ENCODE measurements at places on chromosomes 4 and X.

- no peak for DNase-seq
Observed at GRCh38 chr4:73527196-73527595, 45.7 kb downstream of the AFM start.

GRCh38 chr4:40055511-40055862 lies 1.2 kb upstream of the N4BP2 start:
- DNase-seq, result no peak

GRCh38 chrX:43969504-43970501 lies 3.4 kb downstream of the NDP start:
- peak; percentile 57 for DNase-seq

- DNase-seq, result peak; percentile 84
Observed at GRCh38 chrX:154541896-154542722, 4.5 kb downstream of the G6PD start.

- DNase-seq, result no peak
Observed at GRCh38 chrX:132692526-132692925, 203.7 kb upstream of the MBNL3 start.

DNA sequence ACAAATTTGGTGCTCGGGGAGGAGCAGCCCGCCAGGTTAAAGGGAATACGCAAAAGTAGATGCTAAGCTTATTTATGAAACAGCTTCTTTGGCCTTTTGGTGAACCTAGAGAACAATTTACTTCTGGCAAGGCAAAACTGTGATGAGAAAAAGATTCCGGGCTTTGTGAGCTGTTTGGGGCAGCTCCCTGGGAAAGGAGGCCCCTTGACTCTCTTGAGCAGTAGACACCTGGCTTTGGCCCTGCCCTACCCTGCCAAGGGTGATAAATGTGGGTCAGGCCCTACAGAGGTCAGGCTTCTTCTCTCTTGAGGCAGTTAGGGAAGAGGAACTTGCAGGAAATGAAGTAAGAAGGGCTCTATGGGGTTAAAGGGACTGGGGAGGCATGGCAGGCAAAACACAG lies 509.6 kb downstream of the MID1IP1 start:
- DNase-seq, result no peak

DNA sequence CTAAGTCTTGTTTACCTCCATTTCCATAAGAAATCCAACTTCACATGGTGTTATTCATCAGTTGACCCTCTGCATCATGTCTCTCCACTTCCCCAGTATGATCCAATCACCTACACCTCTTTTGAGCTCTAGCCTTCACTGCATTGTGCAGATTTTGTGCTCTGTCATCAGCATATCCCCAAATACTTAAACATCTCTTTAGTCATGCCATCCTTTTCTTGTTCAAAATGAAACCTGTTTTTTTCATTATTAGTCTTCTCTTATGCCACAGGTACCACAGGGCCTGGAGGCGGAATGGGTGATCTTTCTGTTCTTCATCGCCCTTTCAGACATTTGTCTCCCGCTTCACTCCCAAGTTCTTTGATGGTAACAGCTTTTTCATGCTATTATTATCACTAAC lies 382.7 kb upstream of the GALNTL6 start:
- DNase-seq, result no peak

DNA sequence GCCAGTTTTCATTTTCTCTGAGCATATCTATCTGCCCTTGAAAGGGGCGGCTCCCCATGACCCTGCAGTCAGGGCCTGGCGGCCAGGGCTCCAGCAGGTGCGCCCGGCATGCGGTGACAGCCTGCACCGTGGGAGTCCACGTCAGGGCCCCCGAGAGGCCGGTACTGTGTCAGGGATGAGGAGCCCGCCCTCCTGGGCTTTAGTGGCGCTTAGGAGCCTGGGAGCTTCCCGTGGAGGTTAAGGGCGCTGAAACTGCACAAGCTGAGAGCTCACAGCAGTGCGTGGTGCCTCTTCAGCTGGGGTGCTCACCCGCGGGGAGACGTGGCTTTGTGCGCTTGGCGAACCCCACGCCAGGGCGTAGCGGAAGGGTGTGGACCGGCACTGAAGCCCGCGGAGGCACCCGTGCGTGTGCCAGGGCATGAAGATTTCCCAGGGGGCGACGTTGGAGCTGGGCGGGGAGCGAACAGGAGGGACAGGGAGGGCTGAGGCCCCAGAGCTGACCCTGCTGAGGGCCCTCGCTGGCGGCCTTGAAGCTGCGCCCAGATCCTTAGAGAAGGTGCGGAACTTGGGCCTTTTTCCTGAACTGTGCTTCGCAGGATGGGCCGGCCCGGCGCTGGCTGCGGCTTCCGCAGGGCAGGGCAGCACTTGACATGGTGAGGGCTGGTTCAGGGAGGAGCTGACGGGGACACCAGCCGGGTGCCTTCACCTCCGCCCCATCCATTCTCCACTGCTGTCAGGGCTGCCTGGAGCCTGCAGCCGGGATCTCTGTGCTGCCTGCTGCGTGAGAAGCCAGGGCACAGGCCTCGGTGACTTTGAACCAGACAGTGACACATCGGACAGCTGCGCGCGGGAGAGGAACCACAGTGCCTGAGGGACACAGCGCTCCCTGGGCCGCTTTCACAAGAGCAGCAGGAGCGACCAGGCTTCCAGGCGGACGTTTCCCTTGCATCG lies 32.9 kb downstream of the HTT-AS start:
- DNase-seq, result peak; percentile 77

GRCh38 chrX:47146936-47147859 lies 2.2 kb downstream of the RBM10 start:
- DNase-seq, result no peak

GRCh38 chr4:113026556-113026955 lies 22.9 kb upstream of the ANK2 start:
- peak; percentile 43 for DNase-seq

GRCh38 chr4:121217351-121217750 lies 53.2 kb upstream of the TNIP3 start:
- no peak for DNase-seq

DNA sequence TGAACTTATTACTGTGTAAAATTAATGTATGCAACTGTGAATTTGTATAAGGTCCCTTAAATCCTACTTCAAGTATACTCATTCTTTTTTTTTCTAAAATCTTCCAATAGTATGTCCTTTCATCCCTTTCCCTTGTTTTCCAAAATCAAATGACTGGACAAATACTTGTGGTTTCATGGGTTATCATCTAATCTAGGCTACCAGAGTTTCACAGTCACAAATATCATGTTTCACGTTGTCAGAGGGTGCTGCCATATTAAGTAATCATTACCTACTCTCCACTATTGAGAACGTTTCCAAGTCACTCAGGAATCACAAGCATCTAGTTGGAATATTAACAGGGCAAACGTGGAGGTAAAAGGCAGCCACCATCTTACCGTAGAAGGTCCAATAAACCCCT lies 1235.0 kb upstream of the TENM3 start:
- peak; percentile 95 for DNase-seq

DNA sequence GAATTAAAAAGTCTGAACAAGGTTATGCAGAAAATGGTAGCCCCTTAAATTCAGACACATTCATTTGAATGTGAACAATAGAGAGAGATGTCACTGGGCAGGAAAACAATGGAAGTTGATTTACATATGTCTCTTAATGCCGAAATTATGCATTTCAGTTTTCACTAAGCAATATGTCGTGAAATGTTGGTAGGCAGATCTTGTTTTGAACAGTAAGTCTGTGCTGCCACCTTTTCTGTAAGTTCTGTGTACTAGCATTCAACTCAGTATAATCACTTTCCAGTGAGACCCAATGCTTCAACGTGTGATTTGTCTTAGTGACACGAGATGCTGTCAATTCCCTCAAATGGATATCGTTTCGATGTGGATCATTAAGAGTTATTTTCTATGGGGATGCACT lies 222.7 kb upstream of the VCX3A start:
- DNase-seq, result no peak

- peak; percentile 97 for DNase-seq
Observed at GRCh38 chr4:158823461-158823873, 54.6 kb downstream of the FNIP2 start.

GRCh38 chrX:8403988-8404387 lies 60.6 kb upstream of the VCX3B start:
- DNase-seq, result no peak

- DNase-seq, result peak; percentile 57
Observed at GRCh38 chrX:9310616-9311015, 154.2 kb upstream of the TBL1X start.
